ENCODE measurements at places on chromosomes 1 and 21.

DNA sequence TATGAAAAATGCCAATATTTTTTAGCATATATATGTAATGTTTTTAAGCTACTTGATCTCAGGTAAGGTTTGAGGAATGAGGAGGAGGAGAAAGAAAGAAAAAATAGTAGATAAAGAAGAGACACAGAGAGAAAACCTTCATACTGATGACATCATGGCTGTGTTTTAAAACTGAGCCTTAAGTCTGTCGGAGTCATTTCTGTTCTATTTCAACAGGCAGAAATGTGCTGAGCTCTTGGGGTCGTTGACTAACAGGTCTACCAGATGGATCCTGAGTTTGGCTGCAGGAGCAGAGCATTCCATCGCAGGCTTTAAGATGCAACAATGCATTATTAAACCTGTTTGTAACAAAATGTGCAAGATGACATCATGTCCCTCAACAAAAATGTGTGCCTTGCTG, 356.0 kb downstream of the TGFB2 start:
- no peaks in the 10 kb centered on the region for H3K4me1 ChIP-seq
- no peak for DNase-seq
- no peak overlapping the region for H3K27ac ChIP-seq
- no peak overlapping the region for H3K4me3 ChIP-seq
- H3K27me3 ChIP-seq = no peaks in the 10 kb centered on the region

DNA sequence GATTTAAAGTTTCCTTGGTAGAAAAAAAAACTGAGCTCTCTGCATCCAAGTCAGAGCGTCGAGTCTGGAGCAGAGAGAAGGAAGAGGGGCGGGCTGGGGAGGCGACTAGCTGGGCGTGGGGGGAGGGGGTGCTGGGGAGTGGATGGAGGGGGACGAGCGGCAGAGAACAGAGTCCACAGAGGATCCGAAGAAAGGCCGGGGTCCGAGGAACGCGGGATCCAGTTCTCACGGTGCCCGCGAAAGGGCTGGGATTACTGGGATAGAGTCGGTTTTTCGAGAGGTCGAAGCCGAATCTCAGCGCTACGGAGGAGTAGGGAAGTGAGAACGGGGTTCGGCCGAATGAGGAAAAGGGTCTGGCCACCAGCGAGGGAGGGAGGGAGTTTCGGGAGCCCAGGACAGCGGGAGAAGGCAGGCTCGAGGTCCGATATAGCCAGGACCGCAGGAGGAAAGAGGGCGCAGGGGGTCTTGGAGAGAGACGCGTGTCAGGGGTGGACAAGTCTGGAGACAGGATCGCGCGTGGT, 665 bp downstream of the DAB1 start:
- no peaks in the 10 kb centered on the region for H3K36me3 ChIP-seq
- no peak for DNase-seq
- peaks cover 5% of the 10 kb centered on the region for H3K4me1 ChIP-seq
- H3K27me3 ChIP-seq = peaks cover 57% of the 10 kb centered on the region
- no peak overlapping the region for H3K4me3 ChIP-seq

- H3K36me3 ChIP-seq = peaks cover 56% of the 10 kb centered on the region
- no peaks in the 10 kb centered on the region for H3K4me1 ChIP-seq
- no peak for DNase-seq
- H3K27me3 ChIP-seq = no peaks in the 10 kb centered on the region
- H3K4me3 ChIP-seq = no peak overlapping the region
These were observed 23.1 kb downstream of the SOD1 start for GRCh38 chr21:31682620-31683019.

DNA sequence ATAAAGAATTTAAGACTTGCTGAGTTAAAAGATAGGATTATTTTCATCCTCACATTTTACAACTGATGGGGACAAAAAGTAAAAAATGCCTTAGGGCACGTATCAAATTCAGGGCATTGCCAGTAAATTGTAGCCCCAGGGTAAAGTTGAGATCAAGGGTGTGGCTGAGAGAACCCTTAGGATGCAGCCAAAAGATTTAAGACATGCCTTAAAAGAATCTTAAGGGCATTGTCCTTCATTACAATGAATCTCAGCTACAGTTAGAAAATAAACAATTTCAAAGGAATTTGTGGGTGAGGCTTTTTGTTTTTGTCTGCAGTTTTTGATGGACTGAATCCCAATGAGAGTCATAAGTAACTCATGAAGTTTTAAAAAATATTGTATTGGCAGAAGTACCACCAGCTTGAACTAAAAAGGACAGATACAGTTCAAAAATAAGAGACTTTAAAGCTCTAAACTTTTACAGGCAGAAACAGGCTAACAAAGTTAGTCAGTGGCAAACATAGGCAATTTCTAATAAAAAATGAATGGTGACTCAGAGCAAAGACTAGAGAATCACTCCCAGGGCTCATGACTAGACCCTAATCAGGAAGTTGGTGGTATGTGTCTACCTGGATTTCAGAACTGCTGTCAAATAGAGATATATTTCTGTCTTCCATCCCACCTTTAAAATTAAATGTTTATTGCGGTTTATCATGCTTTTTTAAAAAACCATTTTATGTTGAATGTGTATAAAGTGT, 165.1 kb upstream of the SNX7 start:
- no peaks in the 10 kb centered on the region for H3K27me3 ChIP-seq
- no peak for DNase-seq
- H3K4me1 ChIP-seq = no peaks in the 10 kb centered on the region
- no peak overlapping the region for H3K27ac ChIP-seq

GRCh38 chr1:222543817-222544216, 4.1 kb downstream of the HHIPL2 start:
- H3K4me3 ChIP-seq = no peak overlapping the region
- no peak overlapping the region for H3K27ac ChIP-seq
- no peaks in the 10 kb centered on the region for H3K4me1 ChIP-seq
- no peaks in the 10 kb centered on the region for H3K36me3 ChIP-seq

- no peak overlapping the region for H3K4me3 ChIP-seq
- H3K27ac ChIP-seq = no peak overlapping the region
- no peak for DNase-seq
- no peaks in the 10 kb centered on the region for H3K27me3 ChIP-seq
- no peaks in the 10 kb centered on the region for H3K36me3 ChIP-seq
These were observed 87.0 kb upstream of the RUNX1 start for GRCh38 chr21:35136106-35136505.

DNA sequence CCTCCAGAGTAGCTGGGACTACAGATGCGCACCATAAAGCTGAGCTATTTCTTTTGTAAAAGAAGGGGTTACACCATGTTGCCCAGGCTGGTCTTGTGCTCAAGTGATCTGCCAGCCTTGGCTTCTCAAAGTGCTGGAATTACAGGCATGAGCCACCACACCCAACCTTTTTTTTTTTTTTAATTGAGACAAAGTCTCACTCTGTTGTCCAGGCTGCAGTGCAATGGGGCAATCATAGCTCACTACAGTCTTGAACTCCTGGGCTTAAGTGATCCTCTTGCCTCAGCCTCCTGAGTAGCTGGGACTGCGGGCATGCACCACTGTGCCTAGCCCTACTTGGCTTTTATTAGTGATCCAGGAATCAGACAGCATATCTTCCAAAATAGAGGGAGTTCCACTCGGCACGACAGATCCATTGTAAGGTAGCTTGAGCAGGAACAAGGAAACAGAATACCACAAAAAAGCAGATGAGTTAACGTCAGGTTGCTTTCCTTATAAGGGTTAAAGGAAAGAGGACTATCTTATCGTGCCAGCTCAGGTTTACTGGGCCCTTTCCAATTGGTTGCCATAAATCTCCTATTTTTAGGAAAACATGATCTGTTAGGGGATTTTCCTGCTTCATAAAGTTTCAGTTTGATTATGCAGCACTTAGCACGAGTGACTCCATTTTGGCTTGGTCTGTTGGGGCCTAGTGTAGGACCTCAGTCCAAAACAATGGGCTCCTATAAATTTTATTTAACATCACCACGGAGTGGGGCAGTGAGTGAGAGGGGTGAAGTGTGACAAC, 45.2 kb downstream of the NENF start:
- H3K36me3 ChIP-seq = no peaks in the 10 kb centered on the region
- no peak overlapping the region for H3K4me3 ChIP-seq
- no peak for DNase-seq

- no peak overlapping the region for H3K27ac ChIP-seq
- DNase-seq = no peak
- H3K27me3 ChIP-seq = peaks cover 7% of the 10 kb centered on the region
These were observed 145.9 kb upstream of the ATP1B1 start for GRCh38 chr1:168960595-168960994.

- H3K36me3 ChIP-seq = no peaks in the 10 kb centered on the region
- peaks cover 3% of the 10 kb centered on the region for H3K27me3 ChIP-seq
- H3K27ac ChIP-seq = no peak overlapping the region
- H3K4me1 ChIP-seq = peaks cover 4% of the 10 kb centered on the region
- DNase-seq = no peak
- no peak overlapping the region for H3K4me3 ChIP-seq
These were observed 5.2 kb downstream of the FAAH start for GRCh38 chr1:46399307-46399706.

DNA sequence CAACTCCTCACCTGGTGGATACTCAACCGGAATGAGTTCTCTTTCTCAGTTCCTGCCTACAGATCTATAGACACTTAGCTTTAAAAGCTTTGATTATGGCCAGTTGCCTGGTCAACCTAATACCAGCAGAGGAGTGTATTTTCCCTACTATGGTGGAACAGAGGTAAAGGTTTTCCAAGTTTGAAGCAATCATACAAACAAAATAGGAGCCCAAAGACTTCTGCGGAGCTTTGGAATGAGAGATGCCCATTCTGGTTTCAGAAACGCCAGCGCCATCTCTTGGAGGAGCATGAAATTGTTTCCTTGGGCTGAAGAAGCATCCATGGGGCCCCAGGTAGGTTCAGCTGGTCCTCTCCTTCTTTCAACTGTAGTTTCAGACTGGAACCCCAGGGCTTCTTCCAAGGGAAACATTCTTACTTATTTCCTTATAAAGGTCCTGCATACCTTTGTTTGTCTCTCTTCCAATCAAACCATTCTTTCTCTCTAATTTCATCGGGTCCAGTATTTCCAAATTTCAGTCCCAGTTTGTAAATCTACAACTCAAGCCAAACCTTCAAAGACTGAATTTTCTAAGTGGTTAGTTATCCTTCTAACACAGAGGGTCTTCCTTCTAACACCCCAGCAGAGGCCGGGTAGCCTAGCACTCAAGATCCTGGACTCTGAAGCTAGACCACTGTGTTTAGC, 95.9 kb downstream of the KCNJ15 start:
- H3K4me3 ChIP-seq = no peak overlapping the region
- peaks cover 5% of the 10 kb centered on the region for H3K27me3 ChIP-seq
- H3K27ac ChIP-seq = no peak overlapping the region
- no peaks in the 10 kb centered on the region for H3K36me3 ChIP-seq
- peaks cover 41% of the 10 kb centered on the region for H3K4me1 ChIP-seq

DNA sequence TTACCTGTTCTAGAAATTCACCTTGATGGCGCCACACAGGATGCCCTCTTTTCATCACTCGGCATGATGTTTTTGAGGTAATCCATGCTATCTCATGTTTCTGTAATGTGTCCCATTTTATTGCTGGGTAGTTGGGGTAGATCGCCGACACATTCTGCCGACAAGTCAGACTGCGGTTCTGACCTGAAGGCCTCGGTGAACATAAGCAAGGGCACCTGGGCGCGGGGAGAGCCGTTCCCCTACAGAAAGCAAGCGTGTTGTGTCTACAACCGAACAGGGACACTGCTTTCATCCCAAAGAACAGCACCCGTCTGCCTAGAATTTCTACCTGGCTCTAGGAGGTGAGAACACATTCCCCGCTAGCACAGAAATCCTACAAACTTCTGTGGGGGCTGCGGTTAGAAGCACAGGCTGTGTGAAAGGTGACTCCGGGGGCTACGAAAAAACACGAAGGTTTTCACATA, 149.2 kb downstream of the PPIAL4G start:
- H3K4me3 ChIP-seq = peak overlapping the region; percentile 85
- peak overlapping the region; percentile 100 for H3K27ac ChIP-seq
- H3K4me1 ChIP-seq = peaks cover 32% of the 10 kb centered on the region

DNA sequence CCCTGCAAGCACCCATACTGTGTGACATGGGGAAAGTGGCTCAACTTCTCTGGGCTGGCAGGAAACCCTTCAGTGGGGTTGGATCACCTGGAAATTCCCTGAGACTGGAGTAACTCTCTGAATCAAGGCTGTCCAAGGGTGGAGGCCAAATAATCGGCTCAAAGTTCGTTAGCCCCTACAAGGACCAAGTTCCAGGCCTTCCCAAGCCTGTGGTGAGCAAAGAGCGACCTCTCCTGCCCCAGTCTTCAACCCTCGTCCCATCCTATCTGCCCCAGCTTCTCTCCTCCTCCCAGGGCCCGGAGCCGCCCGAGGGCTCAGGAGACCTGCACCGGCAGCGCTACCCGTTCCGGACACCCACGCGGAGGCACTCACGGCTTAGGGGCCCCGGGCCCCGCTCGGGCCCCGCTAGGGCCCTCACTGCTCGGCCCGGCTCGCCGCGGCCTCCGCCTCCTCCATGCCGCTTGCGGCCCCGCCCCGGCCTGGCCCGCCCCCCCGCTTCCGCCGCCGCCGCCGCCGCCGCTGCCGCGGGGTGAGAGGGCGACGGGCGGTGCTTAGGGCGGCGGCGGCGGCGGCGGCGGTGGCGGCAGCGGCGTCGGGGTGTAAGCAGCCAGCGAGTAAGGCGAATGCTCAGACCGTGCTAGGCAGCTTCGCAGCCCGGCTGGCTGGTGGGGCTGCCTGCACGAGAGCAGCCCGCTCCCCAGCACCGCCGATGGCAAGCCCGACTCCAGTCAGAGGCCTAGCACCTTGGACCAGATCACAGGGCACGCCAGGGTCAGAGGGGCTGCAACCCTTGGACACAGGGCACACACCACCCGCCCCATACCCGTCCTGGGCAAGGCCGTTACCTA, at the start of gene POMGNT1:
TSS of gene POMGNT1 (minus strand) at position 471 of the 848 bp plus-strand sequence. CDS start 613 bp downstream, outside the sequence.
- peaks cover 9% of the 10 kb centered on the region for H3K36me3 ChIP-seq
- DNase-seq = peak; percentile 87
- H3K27me3 ChIP-seq = peaks cover 2% of the 10 kb centered on the region
- peaks cover 19% of the 10 kb centered on the region for H3K4me1 ChIP-seq

DNA sequence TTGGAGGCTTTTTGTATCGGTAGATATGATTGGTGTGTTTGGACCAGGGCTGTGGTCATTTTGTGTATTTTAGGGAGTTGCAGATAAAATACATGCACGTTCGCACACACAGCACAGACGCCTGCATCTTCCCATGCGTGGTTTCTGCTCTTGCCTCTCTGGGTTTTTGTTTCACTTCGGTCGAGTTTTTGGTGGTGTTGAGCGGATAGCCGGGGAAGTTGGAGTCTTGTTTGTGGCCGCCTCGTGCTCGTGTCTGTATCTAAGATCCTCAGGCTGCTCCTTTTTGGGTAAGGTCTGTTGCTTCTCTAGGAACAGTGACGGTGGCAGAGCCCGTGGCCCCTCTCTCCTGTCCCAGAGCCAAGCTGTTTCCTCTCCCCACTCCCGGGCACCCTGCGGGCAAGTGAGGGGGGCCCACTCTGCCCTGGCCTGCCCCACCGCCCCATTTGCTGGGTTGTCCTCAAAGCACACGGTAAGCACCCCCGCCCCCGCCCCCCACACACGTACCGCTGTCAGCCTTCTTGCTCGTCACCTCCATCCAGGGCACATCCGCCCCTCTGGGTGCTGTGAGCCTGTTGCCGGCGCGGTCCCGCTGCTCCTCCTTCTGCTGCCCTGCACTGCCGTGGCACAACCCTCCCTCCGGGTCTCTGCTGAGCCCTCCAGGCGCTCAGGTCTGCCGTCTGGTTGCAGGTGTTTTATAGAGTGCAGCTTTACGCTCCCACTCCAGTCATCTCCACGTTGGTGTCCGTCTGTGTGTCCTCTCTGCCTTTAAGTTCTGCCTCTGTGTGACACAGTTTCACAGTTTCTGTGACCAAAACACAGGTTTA, 51.9 kb downstream of the AGPAT3 start:
- H3K36me3 ChIP-seq = peaks cover 24% of the 10 kb centered on the region
- peaks cover 61% of the 10 kb centered on the region for H3K4me1 ChIP-seq
- H3K27ac ChIP-seq = peak overlapping the region; percentile 78
- H3K4me3 ChIP-seq = peak overlapping the region; percentile 81
- no peaks in the 10 kb centered on the region for H3K27me3 ChIP-seq

Data from activated CD4-positive, alpha-beta T cell treated with anti-CD3 and anti-CD28 coated beads for 36 hours (primary cell).